ENCODE measurements at places on chromosomes 6 and 20. TPM values are rescaled to one million over a fixed set of nuclear protein-coding genes. Genes with fewer than 3 reads are reported as not detected.

- DNase-seq: no peak
Measured at GRCh38 chr6:63792736-63793464, 157.3 kb downstream of the PHF3 start.

GRCh38 chr20:33915726-33916331 is 77.9 kb upstream of the RALY start:
- peak; percentile 71 for DNase-seq

- DNase-seq: no peak
Measured at GRCh38 chr6:86969573-86969972, 32.2 kb downstream of the HTR1E start.

Gene ZC2HC1B
- not detected for total RNA-seq

DNA sequence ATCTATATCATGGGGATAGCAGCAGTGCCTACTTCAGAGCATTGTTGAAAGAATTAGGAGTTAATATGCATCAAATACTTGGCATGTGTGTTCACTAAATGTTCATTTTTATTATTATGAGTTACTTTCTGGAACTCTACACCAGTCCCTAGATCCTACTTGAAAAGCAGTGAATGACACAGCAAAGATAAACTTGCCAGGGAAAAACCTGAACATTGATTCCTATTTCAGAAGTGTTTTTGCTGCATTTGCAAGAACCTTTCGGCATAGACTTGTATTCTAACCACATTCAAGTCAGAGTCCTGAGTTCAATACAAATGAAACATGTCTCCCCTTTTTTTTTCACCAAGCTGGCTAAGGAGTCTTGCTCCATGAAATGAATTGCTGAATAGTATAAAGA is 187.4 kb upstream of the TAB2 start:
- DNase-seq: no peak

DNA sequence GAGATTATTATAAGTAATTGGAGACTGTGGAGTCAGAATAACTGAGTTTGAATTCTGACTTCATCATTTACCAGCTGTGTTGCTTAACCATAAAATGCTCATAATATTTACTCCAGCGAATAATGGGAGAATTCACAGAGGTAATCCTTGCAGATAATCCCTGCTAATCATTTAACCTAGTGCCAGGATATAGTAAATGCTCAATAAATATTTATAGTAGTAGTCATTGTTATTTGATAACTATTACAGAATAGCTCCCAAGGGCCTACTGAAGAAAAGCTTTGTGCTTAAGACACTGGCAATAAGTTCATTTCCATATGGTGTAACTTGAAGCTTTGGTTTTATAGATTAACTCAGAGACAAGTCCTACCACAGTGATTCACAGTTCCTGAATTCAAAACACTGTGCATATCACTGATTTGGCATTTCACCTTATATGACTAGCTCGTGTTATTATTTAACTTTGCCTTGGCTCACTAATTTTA is 208.8 kb upstream of the PLCB4 start:
- DNase-seq: no peak

Gene LY6G6C
- not detected for total RNA-seq

DNA sequence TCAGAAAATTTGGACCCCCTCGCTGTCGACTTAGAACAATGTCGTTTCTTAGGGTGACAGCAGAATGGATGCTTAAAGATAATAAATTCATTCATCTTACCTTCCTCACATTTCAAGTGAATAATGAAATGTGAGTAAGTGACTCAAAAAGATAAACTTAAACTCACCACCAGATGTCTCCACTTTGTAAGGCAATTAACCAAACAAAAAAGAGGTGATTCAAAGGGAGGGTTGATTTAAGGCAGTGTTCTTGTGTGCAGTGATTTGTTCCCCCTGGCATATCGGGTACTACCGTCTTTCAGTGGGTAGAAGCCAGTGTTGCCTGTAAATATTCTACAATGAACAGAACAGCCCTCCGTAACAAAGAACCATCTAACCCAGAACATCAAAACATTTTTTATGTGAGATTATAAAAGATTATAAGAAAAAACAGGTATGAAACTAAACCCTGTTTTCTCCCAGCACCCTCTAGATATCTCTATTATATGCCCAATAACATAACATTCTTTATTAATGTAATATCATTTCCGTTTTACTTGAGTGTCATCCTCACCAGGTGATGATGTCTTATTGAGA is 589.7 kb downstream of the CBLN4 start:
- DNase-seq: no peak

DNA sequence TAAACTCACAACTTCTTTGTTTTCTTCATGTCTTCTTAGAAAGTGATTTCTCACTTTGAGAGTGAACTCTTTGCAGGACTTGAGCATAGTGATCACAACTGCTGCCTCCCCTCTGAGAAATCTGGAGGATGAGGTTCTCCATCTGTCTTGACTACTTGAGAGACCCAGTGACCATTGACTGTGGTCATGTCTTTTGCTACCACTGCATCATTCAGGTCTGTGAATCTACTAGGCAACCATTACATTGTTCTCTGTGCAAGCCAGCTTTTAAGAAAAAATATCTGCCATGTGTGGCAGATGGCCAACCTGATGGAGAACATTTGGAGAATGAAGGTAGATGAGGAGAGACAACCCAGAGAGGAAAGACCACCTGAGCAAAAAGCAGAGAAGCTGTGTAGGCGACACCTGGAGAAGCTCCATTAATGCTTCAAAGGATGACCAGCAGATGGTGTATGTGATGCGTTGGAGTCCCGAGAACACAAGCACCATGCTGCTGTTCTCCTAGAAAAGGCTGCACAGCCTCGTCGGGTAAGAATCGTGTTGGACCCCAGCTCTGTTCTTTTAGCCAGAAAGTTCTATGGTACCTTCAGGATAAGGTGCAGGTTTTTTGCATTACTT is 25.1 kb upstream of the TRIM26 start:
- DNase-seq: peak; percentile 55

DNA sequence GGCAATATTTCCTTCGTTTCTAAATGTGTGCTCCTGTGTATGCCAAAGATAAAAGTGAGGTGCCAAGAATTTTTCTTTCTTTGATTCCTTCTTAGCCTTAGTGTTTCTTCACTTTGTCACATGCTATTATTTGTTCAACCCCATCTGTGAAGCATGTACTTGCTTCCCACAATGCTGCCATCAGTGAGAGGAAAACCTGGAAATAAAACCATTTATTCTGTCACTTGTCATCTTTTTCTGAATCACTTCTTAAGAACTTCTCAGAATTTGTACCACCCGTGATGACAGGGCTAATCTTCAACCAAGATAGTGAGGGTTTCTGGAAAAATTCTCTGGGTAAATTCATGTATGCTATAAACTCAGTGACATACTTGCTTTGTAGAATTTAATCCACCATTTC is 450.1 kb downstream of the COL12A1 start:
- DNase-seq: no peak

- DNase-seq: no peak
Measured at GRCh38 chr20:63854766-63855362, 6.4 kb upstream of the ABHD16B start.

Gene ADGB
- not detected for total RNA-seq

Gene ZBTB46
- 0.20 TPM for total RNA-seq

DNA sequence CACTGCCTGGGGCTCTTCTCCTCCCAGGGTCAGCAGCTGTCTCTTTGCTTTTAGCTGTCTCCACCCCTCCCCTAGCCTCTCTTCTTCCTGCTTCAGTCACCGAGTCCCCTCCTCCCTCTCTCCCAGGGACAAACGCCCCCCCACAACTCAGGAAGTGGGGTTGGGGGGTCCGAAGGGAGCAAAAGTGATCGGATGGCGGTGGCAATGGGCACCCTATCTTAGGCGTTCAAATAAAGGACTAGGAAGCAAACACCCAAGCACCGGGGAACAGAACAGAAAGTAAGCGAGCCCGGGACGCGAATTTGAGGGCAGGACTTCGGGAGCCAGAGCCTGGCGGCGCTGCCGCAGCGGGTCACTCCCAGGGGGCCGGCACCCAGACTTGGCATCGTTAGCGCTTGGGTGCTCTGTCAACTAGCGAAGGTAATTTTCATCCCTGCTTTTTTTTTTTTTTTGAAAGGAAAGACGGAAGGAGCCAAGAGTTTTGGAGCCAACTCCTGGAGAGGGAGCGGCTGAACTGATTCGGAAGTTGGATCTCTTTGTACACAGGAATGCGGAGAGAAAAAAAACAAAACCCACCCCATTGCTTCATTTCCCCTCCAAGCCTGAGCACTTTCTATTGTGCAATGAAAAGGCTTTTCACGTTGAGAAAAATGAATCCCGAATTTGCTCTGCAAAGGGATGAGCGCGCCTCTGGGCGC is 815 bp upstream of the ITPR3 start:
- peak; percentile 43 for DNase-seq

GRCh38 chr6:27136978-27137814 is 110.3 kb upstream of the PRSS16 start:
- no peak for DNase-seq

DNA sequence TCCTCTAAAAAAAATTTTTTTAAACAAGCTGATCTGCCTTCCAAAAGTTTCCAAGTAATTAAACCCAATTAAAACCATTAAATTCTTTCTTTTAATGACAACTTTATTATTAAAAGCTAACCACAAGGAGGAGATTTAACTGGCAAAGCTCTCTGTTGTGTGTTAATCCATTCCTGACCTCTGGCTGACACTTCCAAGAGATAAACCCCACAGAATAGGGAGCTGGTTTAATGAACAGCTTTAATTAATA is 230.8 kb downstream of the EYA2 start:
- DNase-seq: no peak

- peak; percentile 22 for DNase-seq
Measured at GRCh38 chr6:108564178-108564577, 3.5 kb downstream of the FOXO3 start.

DNA sequence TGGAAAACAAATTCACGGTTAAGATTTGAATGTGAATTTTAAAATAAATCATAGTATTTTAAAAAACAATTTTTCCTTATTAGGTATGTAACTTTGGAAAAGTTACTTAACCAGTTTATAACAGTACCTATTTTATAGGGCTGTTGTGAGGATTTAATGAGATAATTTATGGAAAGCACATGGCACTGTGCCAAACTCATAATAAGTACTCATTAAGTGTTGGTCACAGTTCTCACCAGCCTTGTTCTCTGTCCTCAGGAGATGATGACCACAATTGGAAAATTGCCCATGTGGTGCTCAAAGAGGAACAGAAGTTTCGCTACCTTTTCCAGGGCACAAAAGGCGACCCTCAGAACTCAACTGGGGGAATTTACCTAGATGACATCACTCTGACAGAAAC is 39.6 kb downstream of the MEP1A start:
- no peak for DNase-seq

Gene SIRPB2
- not detected for total RNA-seq

DNA sequence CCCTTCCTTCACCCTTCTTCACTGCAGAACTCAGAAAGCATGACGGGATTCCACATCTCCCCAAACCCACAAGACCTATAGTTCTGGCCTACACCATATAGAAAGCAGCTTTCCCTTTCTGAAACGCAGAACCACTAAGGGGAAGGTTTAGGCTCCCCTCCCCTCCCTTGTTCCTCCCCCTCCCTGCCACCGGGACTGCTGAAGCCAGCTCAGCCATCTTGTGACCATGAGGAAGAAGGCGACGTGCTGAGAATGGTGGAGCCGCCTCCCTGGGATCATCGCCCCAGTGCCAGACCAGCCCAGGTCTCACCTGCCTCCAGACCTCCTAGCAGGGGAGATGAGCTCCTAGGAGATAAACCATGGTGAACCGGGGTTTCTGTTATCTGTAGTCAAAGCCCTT is 19.6 kb downstream of the SERPINB6 start:
- no peak for DNase-seq

Gene GPX5
- total RNA-seq: not detected

DNA sequence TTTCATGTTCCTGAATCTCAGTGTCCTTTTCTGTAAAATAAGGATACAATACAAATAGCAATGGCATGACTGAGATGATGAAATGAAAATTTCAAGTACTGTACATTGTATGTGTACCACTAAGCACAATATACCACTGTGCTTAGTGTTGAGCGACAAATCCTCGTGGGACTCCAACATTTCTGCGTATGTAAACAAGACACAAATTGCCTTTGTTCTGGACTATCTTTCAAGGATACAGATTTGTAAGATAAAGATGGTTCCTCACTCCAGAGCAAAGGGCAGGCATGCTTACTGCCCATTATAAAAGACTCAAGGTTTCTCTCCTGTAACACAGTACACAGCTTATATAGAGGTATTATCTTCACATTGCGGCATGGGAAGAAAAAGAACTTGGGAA is 6.0 kb downstream of the RARS2 start:
- no peak for DNase-seq

Gene KATNA1
- total RNA-seq: 19.7 TPM

Gene ZFP57
- total RNA-seq: not detected

DNA sequence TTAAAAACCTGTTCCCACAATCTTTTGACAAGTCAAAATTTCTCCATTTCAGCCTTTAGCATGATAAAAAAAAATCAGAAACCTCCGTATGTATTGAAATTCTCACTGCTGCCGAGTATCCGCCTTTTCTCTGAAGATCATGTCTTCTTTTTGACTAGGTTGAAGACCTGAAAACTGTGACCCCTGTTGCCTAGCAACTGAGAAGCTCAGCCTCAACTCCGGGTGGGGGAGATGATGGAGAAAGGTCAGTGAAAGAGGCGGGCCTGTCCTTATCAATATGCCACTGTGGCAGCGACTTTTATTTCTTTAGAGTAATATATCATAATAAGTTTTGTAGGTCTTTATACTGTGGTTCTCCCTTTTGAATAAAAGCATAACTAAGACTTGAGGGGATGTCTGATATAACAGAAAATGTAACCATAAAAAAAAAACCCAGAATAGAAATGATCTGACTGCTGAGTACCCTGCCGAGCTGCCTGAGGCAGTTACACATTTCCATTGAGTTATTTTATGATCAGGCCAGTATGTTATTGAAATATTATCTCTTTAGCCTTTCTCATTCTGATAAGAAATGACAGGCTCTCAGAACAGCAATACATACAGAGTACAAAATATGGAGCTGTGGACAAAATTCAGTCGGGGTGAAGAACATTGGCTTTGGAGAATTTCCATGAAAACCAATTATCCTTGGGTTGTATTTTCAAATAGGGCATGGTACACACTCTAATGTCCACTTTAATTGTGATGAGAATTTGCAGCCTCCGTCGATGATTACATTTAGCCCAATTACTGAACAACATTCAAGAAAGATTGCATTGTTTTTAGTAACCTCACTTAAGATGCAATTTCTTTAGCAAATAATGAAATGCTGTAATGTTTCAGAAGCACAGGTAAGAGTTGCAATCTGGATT is 136.7 kb upstream of the EEF1E1 start:
- DNase-seq: no peak

DNA sequence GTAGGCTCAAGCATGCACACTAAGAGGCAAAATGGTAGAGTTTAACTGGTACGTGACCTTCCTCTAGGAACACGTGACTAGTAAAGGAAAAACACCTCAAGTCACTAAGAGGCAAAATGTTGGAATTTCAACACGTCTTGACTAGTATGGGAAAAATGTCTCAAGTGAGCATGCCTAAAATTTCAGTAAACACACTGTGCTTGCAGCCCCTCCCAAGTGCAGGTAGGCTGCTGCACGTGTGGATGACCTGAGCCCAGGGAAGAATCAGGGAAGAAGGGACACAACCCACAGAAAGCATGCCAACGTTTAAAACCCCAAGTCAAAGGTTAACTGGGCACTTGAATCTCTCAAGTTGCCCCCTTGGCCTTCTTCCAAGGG is 162.2 kb downstream of the TENT5A start:
- DNase-seq: no peak

Data from activated naive CD4-positive, alpha-beta T cell treated with anti-CD3 and anti-CD28 coated beads for 36 hours (primary cell).